ENCODE measurements at places on chromosomes 11 and 22. TPM values are rescaled to one million over a fixed set of nuclear protein-coding genes. Genes with fewer than 3 reads are reported as not detected.

- no peak for DNase-seq
Observed at GRCh38 chr22:17077255-17077654, 7.5 kb upstream of the IL17RA start.

DNA sequence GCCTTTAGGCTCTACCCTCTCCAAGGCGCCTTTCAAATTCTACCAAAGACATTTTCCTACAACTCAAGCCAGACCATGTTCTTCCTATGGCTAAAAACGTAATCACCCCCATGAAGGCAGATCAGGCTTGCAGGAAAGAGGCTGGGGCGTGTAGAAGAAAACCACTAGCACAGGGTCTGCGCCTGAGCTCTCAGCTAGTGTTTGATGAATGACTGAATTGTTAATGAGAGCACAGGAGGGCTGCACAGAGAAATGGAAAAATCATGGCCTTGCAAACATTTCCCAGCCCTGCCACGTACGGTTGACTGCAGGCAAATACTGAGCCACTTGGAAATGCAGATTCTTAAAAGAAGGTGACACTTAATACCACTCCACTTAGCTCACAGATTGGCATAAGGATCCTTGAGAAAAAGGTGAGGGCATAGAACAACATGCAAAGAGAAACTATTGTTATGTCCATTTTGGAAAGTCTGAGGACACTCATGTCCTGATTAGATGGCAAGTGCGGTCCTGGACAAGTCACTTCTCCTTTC, 148.6 kb downstream of the NXPE2 start:
- no peak for DNase-seq

GRCh38 chr11:65003282-65003681, 6.5 kb upstream of the BATF2 start:
- DNase-seq = no peak

- DNase-seq = no peak
Observed at GRCh38 chr11:61297746-61298145, 2.6 kb upstream of the VWCE start.

- no peak for DNase-seq
Observed at GRCh38 chr11:61996933-61997332, 29.5 kb upstream of the FTH1 start.

DNA sequence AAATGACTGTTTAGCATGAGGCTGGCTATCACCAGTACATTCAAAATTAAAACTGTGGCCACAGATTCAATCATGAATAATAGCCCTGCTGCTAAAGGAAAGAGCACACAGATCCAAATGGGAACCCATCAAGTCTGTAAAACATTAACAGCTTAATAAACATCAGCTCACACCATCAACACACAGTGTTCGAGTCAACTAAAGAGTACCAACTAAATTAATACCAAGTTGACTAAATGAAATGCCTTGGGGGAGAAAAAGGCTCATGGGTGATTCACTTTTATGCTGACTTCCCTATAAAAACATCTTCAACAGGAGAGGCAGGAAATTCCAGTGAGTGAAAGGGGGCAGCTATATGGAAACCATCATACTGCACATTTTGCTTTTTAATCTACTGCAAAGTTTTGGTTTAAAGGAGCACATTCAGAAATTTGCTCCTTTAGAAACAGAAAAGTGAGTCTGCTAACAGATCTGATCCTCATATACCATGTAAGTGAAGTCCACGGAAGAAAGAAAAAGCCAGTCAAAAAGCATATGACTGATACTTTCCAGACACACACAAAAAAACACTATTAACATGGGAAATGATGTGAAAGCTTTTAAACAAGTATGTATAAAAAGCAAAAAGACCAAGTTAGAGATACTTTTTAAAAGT, 16.3 kb downstream of the LGR4 start:
- DNase-seq = no peak

DNA sequence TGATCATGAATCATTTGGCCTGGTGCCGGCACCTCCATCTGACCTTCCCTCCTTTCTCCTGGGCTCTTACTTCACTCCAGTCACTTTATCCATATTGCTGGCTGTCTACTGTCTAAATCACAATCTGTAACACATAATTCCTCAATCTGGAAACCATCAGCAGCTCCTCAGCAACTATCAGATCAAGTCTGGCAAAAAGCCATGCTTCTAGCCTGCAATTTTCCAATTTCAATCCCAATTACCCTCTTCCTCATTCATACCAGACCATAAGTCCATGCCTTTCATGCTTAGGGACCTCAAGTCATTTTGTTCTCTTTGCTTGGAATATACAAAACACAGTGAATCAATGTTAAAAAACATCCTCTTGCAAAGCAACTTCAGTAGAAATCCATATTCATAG, 882.8 kb upstream of the ANO3 start:
- no peak for DNase-seq

DNA sequence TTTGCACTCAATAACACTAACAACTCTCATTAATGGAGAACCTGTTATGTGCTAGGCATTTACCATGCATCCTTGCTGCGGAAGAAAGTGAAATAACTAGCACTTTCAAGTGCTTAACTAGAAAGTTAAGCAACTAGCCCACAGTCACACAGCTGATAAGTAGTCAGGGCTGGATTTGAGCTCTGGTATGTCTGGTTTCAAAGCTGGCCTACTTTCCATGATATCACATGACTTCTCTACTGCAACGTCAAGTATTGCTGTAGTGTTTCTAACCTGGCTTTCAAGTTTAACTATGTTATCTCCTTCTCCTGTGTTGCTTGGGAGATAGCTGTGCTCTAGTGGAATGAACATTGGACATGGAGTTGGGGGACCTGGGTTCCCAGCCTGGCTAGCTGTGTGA, 12.1 kb downstream of the SLC15A3 start:
- no peak for DNase-seq

DNA sequence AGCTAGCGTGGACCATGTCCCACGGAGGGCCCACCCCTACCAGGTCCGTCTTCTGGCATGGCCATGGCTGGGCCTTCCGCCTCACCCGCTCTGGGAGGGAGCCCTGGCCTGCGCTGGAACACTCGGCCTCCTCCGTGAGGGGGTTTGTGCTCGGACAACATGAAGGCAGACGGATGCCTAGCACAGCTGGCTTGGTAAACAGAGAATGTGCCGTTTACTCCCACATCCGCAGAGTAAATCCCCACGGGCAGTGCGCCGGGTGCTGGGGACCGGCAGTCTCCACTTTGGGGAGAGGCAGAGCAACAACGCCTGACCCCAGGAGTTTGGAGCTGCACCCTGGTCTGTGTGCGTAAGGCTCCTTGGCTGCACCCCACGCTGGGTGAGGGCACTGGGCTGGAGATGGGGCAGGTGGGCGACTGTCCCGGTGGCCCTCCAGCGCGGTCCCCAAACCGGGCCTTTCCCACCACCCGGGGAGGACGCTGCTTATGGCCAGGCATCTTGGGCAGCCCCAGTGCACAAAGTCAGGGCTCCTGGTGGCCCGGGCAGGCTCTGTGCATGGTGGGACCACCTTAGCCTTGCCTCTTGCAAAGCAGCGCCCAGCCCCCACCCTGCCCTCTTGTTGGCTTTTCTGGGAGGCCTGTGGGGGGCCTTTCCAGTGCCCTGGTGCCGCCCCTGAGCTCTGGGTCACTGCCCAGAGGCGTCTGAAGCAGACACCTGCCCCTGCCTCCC, 30.7 kb upstream of the MUC5AC start:
- peak; percentile 18 for DNase-seq

DNA sequence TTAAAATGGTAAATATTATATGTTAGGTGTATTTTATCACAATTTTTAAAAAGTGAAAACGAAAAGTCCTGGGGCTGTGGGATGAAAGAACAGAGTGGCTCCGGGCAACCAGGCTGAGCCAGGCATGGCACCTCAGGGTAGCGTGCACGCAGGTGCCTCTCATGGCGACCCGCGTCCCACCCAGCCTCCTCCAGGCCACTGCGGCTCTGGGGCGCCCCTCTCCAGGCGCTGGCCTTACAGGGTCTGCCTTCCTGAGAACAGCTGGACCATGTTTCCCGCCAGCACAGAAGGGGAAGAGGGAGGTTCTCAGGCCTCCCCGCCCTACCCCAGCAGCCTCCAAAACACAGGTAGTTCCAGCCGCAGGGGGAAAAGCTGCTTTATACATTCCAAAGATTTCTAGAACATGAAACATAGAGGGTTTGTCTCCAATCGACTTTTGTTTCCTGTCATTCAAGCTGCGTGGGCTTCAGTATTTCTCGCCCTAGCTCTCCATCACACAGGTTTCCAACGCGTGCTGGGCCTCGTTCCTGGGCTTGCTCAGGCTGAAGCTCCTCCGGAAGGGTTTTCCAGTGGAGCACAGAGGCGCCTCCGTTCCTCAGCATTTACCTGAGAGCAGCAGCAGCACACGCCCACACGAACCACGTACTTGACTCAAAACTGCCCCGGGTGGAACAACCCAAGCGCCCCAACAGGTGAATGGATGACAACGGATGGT, 10.5 kb downstream of the EHD1 start:
- DNase-seq = no peak

DNA sequence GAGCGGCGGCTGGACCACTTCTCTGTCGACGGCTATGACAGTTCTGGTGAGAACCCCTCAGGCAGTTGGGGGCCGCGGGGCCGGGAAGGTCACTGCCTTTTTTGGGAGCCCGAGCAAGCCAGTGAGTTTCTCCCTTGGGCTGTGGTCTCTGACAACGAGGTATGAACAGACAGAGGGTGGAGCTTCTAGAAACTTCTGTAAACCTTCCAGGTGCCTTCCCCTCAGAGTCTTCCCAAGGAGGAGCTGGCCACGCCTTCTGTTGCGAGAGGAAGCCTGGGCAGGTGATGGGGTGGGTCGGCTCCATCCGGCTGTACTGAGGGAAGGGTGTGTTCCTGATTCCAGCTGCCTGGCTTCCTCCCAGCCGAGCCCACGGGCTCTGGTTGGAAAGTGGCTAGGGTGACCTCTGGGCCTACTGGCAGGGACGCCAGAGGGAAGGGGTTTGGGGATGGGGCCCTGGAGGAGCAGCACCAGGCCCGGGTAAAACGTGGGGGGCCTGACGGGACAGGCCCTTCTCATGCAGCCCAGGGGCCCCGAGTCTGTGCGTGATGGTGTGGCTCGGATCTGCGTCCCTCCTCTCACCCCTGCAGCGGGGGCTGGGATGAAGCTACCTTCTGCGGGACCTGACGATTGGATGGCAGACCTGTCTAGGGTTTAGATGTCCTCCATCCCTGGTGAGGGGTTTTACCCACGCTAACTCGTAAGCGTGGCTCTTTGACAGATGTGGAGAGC, 110.8 kb downstream of the KCNQ1OT1 start:
- DNase-seq = peak; percentile 68

GRCh38 chr11:47867823-47868222, 19.7 kb upstream of the NUP160 start:
- DNase-seq = no peak

DNA sequence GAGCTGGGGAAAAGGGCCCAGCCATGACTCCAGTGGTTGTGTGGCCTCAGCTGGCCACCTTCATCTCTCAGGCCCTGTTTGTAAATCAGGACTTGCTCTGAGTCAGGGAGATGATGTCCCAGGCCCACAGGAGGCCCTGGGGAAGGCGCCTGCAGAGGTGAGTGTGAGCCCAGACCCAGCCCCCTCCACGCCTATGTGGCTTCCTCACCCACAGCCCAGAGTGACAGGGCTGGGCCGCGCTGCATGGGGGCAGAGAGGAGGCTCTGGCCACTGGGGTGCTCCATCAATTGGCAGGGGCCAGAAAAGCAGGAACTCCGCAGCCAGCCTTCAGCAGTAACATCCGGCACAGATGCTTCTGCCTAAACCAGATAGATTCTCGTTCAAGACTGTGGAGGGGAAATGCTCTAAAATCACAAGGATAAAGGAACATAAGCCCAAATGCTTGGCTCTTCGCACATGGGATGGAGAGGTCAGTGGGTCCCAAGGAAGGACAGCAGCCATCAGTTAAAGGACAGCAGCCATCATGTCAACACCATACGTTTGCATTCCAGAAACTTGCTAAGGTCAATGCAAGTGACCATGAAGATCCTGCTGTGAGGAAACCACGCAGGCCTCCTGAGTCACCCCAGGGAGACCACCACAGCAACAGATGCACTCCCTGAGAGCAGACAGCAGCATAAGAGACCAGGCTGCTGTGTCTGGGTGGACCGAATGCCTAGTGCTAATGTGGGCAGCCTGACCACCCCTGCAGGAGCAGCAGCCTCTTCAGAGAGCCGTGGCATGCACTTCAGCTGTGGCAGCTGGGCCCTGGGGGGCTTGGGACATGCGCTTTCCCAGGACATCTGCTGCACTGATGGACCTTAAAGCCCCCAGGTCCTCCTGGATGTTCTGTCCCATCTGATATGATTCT, 28.3 kb downstream of the OSBPL5 start:
- peak; percentile 0 for DNase-seq

- no peak for DNase-seq
Observed at GRCh38 chr11:61787928-61788491, 4.4 kb downstream of the TMEM258 start.

C1QTNF5 gene
- 9.3 TPM for total RNA-seq

GPHA2 gene
- total RNA-seq = not detected

APOL6 gene
- total RNA-seq = 34.0 TPM

SRPRA gene
- total RNA-seq = 82.6 TPM

CNGA4 gene
- total RNA-seq = not detected

PELI3 gene
- 4.7 TPM for total RNA-seq

OR5B21 gene
- not detected for total RNA-seq

PKP3 gene
- 194 TPM for total RNA-seq

EHF gene
- 394 TPM for total RNA-seq

SYCE3 gene
- total RNA-seq = not detected

SAA1 gene
- total RNA-seq = 3.1 TPM

MED17 gene
- 25.6 TPM for total RNA-seq

RAG1 gene
- 1.2 TPM for total RNA-seq

Data from left colon (tissue), 2 donors.